Activated CD4-positive, alpha-beta T cell treated with anti-CD3 and anti-CD28 coated beads, Interleukin-2, amount 50 U/mL, for 4 hours (primary cell): ENCODE measurements at places on chromosomes 5 and 9.

DNA sequence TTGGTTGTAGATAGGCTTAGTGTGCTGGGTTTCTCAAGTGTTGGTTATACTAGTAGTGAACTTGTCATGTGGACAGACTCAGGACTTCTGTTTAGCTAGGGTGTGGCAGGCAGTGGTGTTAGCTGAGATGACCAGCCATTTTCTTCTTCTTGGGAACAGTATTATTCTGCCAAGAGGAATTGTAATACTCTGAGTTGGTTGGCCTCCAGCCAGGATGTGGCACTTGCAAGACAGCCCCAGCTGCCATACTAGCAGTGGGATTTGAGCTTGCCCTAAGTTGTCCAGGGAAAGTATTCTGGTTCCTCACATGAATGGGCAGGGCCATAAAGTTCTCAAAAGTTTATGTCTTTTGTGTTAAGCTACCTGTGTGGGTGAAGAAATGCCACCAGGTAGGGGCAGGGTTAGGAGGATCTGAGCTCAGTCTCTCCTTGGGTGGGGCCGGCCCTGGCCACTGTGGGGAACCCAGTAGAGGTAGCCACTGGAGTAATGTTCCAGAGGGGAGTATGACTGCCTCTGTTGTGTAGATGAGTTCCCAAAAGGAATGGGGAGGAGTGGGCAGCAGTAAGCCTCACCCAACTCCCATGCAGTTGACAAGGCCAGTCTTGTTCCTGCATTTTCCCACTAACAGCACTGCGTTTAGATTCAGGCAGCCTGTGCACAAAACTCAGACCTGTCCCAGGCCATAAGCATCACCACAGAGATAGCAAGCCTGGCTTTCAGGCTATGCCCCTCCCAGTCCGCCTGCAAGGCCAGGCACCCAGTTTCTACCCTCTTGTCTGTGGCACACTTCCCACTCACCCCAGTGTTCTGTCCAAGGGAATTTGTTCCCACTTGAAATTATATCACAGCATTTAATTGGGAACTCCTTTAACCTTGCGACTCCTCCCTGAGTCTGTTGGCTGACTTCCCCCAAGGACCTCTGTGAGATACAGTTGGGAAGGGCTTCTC is 250.7 kb downstream of the ANXA1 start:
- no peak for DNase-seq

GRCh38 chr5:93890657-93891056 is 149.3 kb upstream of the POU5F2 start:
- DNase-seq = no peak

DNA sequence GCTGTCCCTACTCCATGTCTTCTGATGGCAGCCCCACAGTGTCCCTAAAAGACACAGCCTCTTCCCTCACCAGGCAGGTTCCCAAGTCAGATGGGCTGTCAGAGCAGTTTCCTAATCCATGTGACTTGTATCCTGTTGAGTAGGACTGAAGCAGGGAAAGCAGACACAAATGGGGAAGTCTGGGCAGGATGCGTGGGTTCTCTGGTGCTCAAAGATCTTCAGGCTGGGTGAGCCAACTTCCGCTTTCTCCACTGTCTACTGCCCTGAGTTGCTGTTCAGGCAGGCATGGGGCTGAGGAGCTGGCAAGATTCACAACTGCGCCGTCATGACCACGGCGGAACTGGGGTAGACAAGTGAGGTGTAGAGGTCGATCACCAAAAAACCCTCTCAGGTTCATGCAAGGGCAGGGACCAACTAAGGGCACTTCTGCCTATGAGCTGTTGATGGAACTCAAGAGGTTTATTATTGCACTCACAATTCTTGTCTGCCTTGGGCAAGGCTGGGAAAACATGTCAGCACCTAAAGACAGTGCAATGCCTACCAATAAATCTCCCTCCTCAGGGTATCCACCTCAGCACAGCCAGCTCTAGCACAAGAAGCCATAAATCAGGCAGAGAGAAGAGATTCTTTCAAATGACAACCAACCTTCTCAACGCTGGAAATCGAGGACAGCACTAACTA is 83.4 kb downstream of the RAPGEF1 start:
- DNase-seq = peak; percentile 61

DNA sequence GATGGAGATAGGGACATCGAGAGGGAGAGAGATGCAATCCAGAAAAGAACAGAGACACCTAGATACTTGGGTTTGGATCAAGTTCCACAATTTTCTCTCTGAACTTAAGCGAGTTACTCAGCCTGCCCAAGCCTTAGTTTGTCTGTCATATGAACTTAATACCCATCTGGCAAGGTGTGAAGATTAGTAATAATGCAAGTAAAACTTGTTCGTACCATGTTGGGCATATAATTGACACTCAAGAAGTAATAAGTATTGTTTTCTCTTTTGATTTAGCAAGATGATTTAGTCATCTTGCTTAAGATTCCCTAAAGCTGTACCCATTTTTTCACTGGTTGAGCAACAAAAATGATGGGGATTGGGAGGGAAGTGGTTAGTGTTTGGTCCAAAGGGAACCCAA is 7.5 kb downstream of the RABGAP1 start:
- no peak for DNase-seq

- DNase-seq = no peak
Observed at GRCh38 chr9:137429974-137430722, 7.0 kb downstream of the NOXA1 start.

GRCh38 chr5:43514471-43514815 is 505 bp downstream of the C5orf34 start:
- peak; percentile 21 for DNase-seq

DNA sequence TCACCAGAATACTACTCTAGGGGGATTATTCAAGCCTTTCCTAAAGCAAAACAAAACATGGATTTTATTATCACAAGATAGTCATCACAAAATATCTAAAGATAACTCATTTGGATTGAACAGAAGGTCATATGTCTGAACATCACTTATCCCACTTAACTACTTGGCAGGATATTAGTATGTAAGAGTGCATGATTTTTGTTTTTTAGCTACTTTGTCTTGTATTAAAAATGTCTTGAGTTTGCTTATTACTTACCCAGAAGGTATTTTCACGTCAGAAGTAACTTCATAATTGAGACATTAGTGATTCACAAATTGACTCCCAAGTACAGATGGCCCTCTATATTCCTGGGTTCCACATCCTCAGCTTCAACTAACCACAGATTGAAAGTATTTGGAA is 113.8 kb downstream of the TLE4 start:
- no peak for DNase-seq

- no peak for DNase-seq
Observed at GRCh38 chr9:4689687-4690104, 10.3 kb downstream of the CDC37L1 start.

GRCh38 chr5:106189121-106189809 is 1481.5 kb downstream of the EFNA5 start:
- DNase-seq = no peak

- no peak for DNase-seq
Observed at GRCh38 chr9:129258823-129259301, 80.8 kb upstream of the IER5L start.

DNA sequence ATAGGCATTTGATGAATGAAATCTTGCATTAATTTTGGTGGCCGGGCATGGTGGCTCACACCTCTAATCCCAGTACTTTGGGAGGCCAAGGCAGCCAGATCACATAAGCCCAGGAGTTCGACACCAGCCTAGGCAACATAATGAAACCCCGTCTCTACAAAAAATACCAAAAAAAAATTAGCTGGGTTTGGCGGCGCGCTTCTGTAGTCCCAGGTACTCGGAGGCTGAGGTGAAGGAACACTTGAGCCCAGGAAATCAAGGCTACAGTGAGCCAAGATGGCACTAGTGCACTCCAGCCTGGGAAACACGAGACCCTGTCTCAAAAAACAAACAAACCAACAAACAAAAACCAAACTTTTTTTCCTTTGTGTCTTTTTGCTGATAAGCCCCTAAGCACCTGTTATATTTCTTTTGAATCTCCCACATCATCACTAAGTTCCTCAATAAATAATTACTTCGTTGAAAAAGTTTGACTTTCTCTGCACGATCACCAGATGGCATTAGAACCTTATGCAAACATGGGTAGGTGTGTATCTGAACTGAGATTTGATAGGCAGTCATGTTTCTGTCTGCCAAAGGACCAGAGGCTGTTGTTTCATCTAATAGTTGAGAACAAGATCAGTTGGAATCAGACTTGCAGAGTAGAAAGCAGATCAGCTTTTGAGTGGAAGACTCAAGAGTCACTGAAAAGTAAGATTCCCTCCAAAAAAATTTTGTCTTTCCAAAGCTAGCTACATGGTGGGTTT is 5.5 kb upstream of the MATR3 start:
- no peak for DNase-seq

- no peak for DNase-seq
Observed at GRCh38 chr5:74624501-74624900, 16.0 kb downstream of the ENC1 start.

GRCh38 chr5:149519601-149520000 is 31.6 kb downstream of the CSNK1A1 start:
- DNase-seq = no peak

- DNase-seq = no peak
Observed at GRCh38 chr5:18686253-18686652, 1052.0 kb downstream of the TAF11L14 start.

- peak; percentile 25 for DNase-seq
Observed at GRCh38 chr5:142426129-142427014, 101.6 kb upstream of the SPRY4 start.

- peak; percentile 89 for DNase-seq
Observed at GRCh38 chr5:94111209-94112004, 370.0 kb upstream of the POU5F2 start.

- DNase-seq = no peak
Observed at GRCh38 chr5:119341452-119342349, 14.1 kb upstream of the TNFAIP8 start.

- no peak for DNase-seq
Observed at GRCh38 chr5:76222318-76222717, 139.1 kb downstream of the SV2C start.

GRCh38 chr5:25500635-25501034 is 855.9 kb upstream of the CDH10 start:
- DNase-seq = no peak

DNA sequence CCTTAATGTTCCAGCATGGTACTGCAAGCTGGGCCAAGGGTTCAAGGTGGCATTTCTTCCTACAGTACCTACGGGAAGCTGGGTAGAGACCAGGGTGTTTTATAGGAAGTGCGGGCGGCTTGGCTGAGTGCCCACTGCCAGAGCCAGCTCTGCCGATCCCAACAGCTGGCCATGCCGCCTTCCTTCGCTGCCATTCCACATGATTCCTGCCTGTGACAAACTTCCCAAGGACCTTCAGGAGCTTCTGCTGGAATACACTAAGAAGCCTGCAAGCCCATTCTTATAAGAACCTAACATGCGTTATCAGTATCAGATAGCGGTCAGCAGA is 22.0 kb downstream of the MYO10 start:
- no peak for DNase-seq

DNA sequence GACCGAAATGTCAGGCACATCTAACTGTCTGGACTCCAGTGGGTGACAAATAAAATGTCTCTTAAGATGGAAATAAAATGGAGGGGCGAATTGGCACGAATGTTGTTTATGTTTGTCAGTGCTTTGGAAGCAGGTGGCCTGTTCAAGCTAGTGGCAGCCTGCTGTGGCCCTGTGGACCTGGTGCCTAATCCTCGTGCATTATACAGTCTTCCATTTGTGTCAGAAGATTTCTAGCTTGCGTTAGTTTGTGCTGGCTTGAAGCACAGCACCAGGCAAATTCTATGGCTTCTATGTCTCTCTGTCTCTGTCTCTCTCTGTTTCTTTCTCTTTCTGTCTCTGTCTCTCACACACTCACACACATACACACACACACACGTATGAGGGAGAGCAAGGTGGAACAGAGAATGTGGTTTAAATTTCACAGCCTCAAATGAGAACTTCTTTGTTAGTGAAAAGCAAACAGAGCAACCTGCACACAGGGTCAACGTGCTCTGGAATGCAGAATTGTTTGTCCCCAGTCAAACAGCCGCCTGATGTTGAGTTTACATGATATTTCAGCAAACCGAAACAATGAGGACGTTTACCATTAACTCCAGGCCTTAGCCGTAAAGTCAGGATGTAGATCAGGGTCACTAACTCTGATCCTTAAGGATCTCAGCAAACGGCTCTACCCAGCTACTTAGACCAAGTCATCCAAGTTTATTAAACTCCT is 39.0 kb upstream of the CD180 start:
- no peak for DNase-seq

DNA sequence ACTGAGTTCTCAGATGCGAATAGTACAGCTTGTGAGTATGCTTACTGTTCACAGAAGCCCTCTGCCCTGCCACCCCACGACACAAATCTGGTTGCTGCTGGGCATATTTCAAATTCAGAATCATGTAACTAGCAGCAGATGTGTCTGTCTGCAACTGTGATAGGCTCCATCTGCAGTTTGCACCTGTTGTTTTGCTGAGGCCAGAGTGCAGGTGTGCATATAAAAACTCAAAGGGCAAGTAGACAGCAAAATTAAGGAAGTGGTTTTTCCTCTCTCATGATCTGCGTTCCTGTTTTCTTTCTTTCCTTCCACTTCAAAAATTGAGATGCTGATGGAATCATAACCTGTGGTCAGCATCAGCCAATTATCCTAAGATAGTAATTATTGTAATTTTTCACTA is 1000.5 kb downstream of the PTPRD start:
- no peak for DNase-seq

- DNase-seq = no peak
Observed at GRCh38 chr9:2809692-2810419, 34.0 kb downstream of the PUM3 start.

DNA sequence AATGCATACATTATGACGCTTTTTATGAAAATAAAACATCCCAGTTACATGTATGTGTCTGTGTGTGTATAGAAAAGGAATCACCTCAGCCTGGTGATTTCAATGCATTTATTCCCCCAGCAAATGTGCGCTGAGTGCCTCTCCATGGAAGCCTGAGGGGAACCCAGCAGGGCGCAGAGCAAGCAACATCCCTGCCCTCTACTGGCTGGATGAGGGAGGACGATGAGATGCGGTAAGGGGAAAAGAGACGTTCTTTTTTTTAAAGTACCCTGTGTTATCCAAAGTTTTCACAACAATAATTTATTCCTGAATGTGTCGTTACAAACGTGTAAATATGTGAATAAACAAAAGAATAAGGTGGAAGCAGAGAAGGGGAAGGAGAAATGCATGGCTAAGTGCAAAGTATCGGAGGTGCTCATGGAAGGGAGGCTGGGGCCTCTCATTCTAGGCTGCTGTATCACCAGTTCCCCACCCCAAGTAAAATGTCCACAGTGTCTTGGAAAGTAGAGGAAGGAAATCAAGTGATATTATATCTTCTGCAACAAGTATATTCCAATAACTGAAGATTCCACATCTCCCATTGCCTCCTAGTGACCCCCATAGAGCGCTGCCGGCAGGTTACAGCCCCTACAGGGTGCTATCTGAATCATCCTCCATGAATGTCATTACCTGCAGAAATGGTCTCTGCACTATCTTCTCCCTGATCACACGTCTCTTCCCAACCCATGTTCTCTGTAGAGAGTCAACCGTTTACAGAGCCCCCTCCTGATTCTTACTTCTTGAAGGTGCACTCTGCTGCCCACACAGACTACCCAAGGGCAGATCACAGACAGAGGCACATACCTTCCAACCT is 13.0 kb upstream of the ABLIM3 start:
- DNase-seq = no peak
